Bladder microvascular endothelial cell (primary cell): ENCODE measurements at places on chromosomes 1 and 21. TPM values are rescaled to one million over a fixed set of nuclear protein-coding genes. Genes with fewer than 3 reads are reported as not detected.

The TNN gene
- not detected in 2 replicates for total RNA-seq

The ERG gene
- total RNA-seq: 39.3 and 145 TPM in 2 replicates

The HENMT1 gene
- 1.9 and 2.2 TPM in 2 replicates for total RNA-seq

The TNFRSF4 gene
- total RNA-seq: 2.1 and 7.7 TPM in 2 replicates

The ETS2 gene
- total RNA-seq: 23.2 and 49.5 TPM in 2 replicates

The SV2A gene
- 0.32 and 3.3 TPM in 2 replicates for total RNA-seq

The PLPPR4 gene
- 0.25 and 0.65 TPM in 2 replicates for total RNA-seq

The E2F2 gene
- total RNA-seq: 1.9 and 2.8 TPM in 2 replicates

The RAB25 gene
- total RNA-seq: 0.13 TPM in 1 of 2 replicates, not detected in the other

The KRTAP22-2 gene
- total RNA-seq: not detected in 2 replicates

The UAP1 gene
- total RNA-seq: 48.1 and 76.4 TPM in 2 replicates

The C4BPA gene
- total RNA-seq: not detected in 2 replicates

The ADAM30 gene
- total RNA-seq: not detected in 2 replicates

The STMN1 gene
- total RNA-seq: 119 and 151 TPM in 2 replicates

The LEMD1 gene
- total RNA-seq: 0.32 TPM in 1 of 2 replicates, not detected in the other

The S100A11 gene
- 16.2 and 19.0 TPM in 2 replicates for total RNA-seq

The RNU1-3 gene
- total RNA-seq: 509 and 6,751 TPM in 2 replicates

The MAN1C1 gene
- total RNA-seq: 0.25 and 0.49 TPM in 2 replicates

The SPATA17 gene
- total RNA-seq: 0.06 TPM in 1 of 2 replicates, not detected in the other

The CFAP74 gene
- not detected in 2 replicates for total RNA-seq

The CLCN6 gene
- total RNA-seq: 6.0 and 11.5 TPM in 2 replicates

The RAB42 gene
- total RNA-seq: 0.65 and 5.2 TPM in 2 replicates

The ST6GALNAC3 gene
- 25.1 and 46.7 TPM in 2 replicates for total RNA-seq

The SZRD1 gene
- 17.3 and 30.5 TPM in 2 replicates for total RNA-seq

The FCGR2B gene
- total RNA-seq: not detected in 2 replicates

The PLA2G2A gene
- not detected in 2 replicates for total RNA-seq

The TSPAN1 gene
- 0.49 TPM in 1 of 2 replicates, not detected in the other for total RNA-seq

The LCE1E gene
- not detected in 2 replicates for total RNA-seq

The CR1 gene
- not detected in 2 replicates for total RNA-seq

The IGSF3 gene
- total RNA-seq: 0.49 and 53.9 TPM in 2 replicates

The OR2T11 gene
- not detected in 2 replicates for total RNA-seq
